ENCODE measurements at places on chromosomes 16 and 17.

- DNase-seq = no peak
Observed at GRCh38 chr17:37062021-37062420, 113.3 kb downstream of the AATF start.

- no peak for DNase-seq
Observed at GRCh38 chr17:79620207-79621038, 9.6 kb upstream of the RBFOX3 start.

DNA sequence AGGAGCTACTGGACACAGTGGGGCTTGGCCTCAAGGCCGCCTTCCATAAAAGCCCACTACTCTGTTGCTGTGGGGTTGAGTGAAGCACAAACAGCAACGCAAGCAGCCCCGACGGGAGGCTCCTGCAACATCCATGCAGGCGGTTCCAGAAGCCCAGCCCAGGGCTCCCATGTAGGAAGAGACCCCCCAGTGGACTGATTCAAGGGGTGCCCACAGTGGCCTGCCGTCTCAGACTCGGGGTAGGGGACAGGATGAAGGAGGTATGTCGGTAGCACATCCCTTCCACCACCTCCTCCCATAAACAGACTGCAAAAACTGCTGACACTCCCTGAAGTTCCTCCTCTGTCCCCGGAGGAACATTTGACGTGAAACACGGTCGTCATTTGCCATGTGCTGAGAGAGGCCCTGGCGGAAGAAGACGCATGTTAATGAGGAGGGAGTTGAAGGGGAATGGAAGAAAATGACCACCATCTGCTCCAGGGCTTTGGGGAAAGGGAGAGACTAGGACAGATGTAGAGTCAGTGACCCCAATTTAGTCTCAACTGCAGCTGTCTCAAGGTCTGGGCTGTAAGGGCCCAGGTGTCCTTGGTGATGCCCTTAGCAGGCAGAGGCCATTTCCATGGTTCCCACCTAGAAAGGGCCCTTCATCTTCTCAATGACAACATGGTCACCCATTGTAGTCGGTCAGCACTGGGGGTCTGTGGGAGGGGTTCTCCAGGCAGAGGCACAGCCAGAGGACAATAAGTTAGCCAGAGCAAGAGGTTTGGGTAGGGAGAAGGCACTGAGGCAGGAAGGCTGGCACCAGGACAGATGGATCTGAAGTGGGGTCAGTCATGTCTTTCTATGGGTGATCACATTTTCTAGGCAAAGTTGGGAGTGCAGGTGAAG is 200.6 kb downstream of the CPPED1 start:
- no peak for DNase-seq

DNA sequence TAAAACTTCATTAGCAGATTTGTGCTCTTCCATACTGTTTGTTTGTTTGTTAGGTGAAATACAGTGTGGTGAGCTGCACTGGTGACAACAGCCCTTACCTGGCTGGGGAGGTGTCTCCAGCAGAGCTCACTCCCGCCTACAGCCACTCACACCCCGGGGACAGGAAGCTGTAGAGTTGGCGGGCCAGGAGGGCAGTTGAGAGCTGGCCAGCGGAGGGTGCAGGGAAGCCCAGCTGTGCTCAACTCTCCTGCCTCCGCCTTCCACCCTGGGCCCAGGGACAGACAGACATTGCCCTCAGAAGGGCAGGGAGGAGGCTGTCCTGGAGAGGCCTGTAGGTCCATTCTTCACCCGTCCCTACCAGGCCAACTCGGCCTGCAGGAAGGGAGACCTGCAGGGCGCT is 48.6 kb upstream of the PVALEF start:
- DNase-seq = no peak

DNA sequence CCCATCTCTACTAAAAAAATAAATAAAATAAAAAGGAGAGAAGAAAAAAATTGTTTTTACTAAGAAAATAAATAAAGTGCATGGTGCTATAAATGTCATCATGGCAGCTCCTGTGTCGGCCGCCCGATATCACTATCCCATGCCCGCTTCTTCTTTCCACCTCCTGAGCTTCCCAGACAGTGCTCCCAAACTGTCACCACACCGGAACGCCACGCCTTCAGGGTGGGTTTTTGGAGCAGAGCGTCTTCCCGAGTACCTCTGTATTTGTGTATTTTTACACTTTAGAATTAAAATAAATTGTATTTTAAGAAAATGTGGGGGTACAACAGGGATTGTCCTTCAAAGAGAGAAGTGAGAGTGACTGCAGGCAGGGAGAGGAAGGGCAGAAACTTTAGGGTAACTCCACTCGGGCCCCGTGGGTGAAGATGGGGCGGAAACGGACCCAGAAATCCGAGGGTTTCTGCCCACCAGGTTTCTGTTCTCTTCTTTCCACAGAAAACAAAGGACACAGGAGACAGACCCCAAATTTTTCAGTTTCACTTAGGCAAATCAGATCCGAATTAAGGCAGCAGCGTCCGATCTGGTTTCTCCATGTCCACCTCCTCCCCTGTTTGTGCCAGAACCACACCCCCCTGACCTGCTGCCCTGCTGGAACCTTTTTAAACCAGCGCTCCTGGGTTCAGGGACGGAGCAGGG is 3.6 kb upstream of the ITGAX start:
- no peak for DNase-seq

DNA sequence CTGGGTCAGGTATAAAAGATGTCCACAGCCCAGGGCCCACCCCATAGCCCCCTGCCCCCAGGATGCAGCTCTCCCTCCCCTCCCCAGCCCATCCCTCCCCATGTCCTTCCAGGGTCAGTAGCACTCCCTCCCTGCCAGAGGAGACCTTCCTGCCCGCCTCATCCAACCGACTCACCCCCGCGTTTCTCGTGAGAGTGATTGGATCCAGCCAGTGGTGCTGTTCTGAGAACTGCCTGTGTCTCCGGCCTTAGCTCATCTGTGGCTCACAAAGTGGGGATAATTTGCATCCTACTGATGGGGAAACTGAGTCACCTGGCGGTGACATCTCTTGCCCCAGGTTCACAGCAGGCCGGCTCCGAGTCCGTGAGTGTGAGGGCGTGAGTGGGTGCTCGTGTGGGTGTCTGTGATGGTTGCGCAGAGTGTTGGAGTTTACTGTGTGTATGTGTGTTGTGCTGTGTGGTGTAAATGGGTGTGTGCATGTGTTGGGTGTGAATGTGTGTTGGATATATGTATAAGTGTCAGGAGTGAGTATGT is 90.7 kb upstream of the GSE1 start:
- no peak for DNase-seq

DNA sequence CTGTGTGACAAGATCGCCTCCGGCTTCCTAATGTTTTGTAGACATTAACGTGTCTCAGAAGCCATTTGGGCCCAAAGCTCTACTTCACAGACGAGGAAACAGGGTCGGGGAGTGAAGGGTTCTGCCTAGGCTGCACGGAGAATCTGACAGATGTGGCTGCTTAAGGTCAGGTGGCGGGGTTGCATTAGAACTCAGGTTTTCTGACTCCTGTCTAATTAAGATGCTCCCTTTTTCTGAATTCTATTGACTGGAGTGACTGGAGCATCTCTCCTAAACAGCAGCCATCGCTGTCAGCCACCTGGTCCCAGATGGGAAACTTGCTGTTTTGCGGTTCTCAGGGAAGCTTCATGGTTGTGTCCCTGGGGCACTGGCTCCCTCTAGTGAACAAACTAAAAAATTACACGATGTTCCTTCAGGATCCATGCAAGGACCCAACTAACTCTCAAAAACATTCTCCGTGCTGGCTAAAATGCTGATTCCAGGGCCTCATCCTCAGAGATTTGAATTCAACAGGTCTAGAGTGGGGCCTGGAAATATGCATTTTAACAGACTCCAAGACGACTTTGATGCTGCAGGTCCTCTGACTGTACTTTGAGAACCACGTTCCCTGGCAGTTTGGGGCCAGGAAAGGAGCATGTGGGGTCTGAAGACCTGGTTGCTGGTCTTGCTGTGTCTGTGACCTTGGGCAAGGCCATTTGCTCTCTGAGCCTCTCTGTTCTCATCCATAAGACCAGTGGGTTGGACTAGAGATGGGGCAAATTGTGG is 117.4 kb downstream of the IRF8 start:
- peak; percentile 60 for DNase-seq

- DNase-seq = no peak
Observed at GRCh38 chr16:13780406-13781168, 139.4 kb upstream of the ERCC4 start.

DNA sequence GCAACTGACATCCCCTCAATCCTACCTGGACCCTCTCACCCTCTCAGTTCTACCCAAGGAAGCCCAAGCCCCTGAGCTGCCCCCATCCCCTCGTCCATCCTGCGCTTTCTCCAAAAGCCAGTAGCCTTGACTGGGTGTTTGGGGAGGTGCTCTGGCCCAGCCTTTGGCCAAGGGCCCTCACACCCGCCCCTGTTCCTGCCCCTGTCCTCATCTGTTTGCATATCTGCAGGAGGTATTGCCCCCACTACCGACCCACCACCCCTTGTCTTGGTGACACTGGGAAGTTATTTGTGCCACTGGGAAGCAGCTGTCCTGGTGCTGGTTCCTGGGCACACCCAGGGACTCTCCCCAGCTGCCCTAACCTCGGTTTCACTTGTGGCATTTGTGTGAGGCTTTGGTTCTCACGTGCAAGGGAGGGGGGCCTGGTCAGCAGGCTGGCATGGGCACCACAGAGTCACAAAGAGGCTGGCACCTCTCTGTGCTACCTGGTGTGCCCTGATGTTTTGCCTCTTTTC is 75.3 kb downstream of the MRC2 start:
- no peak for DNase-seq

DNA sequence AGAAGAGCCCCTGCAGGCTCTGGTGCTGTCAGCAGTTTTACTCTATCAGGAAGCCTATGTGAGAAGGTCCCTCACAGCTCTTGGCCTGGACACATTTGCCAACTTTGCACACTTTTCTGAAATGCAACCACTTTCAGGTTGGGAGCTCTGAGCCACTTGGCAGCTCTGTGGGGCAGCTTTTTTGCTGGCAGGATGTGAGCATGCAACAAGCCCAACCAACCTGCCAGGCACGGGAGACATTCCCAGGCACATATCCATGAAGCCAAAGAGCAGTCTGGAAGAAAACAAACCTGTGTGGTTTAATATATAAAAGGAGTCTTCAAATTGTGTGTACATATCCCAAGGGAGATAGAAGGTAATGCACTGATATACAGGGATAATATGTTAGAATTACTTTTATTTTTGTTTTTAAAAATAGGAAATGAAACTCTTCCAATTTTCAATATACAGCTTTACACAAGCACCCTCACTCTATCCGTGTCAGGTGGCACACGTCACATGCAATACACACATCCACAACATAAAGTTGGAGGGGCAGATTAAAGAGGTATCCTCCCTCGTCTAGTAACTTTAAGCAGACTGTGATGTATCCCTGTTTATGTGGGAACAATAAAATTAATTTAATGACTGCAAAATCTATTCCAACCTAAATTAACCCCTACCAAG is 57.4 kb upstream of the COX10 start:
- no peak for DNase-seq

DNA sequence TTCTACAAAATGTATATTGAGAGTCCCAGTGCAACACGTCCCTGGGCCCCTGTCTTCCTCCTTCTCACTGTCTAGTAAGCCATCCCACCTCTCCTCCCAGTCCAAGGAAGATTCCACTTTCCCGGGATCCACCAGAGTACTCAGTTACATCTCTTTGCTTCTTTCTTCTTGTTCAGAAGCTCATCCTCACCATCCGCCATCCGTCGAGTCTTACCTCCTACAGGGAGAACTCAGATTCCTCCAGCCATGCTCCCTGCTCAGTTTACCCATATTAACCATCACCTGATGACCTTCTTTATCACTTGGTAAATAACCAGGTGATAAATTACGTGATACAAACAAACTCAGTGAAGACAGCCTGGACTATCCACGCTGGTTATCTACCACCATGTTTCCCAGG is 57.1 kb downstream of the CYTH1 start:
- no peak for DNase-seq

DNA sequence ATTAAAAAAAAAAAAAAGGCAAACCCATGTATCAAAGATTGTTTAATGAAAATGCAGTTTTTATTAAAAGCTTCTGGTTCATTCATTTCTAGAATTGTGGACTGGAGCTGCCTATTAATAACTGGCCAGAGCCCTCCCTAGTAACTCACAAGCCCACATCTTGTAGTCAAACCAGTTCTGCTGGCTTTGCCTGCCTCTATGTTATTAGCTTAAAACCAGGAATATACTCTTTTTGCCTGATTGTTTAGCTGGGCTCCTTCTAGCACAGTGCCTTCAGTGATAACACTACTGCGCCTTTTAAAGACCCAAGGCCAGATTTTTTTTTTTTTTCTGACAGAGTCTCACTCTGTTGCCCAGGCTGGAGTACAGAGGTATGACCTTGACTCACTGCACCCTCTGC is 26.0 kb downstream of the TAC4 start:
- peak; percentile 71 for DNase-seq

GRCh38 chr17:17144916-17145665 is 61.0 kb downstream of the PLD6 start:
- DNase-seq = no peak

GRCh38 chr17:37476431-37477120 is 13.1 kb upstream of the DUSP14 start:
- peak; percentile 92 for DNase-seq

DNA sequence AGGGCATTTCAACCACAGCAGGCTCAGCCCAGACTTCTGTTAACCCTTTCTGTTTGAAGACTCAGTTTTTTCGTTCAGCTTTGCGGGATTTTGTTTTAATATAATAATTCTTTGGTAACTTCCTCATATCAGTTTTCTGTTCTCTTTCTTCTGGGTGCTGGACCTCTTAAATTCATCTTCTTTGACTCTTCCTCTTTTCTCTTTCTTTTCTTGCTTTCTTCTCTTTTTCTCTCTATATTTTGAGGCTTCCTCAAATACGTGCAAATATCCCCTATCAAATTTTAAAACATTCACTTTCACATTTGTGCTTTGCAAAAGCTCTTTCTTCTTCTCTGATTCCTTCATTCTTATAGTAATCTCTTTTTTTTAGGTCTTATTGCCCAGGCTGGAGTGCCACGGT is 136.3 kb downstream of the HS3ST3B1 start:
- no peak for DNase-seq

DNA sequence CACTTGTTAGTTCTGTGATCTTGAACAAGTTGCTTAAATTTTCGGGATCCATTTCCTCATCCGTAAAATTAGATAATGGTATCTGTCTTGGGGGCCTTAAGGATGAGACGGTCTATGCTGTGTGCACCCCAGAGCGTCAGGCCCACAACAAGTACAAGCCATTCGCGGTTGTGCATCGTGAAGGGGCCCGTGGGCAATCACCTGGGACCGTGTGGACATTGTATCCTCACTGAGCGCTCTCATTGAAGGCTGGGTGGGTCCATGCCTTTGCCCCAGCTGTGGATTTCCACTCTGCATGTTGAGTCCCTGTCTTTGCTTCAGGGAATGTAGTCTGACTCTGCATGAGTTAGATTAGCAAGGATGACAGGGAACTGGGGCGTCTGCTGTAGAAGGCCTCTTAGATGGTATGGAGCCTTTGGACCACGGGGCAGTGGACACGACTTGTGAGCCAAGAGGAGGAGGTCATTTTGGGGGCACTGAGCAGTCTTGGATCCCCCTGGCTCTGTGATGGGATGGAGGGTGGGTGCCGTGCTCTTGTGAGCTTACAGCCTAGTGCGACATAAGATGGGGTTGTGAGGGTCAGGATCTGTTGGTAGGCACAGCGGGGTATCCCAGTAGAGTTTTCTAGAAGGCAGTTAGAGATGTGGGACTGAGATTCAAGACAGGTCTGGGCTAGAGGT is 89.5 kb downstream of the SNX29 start:
- DNase-seq = no peak
